ENCODE measurements at places on chromosomes 5 and 9.

GRCh38 chr9:95284162-95285080, 33.1 kb downstream of the FANCC start:
- DNase-seq, result no peak

DNA sequence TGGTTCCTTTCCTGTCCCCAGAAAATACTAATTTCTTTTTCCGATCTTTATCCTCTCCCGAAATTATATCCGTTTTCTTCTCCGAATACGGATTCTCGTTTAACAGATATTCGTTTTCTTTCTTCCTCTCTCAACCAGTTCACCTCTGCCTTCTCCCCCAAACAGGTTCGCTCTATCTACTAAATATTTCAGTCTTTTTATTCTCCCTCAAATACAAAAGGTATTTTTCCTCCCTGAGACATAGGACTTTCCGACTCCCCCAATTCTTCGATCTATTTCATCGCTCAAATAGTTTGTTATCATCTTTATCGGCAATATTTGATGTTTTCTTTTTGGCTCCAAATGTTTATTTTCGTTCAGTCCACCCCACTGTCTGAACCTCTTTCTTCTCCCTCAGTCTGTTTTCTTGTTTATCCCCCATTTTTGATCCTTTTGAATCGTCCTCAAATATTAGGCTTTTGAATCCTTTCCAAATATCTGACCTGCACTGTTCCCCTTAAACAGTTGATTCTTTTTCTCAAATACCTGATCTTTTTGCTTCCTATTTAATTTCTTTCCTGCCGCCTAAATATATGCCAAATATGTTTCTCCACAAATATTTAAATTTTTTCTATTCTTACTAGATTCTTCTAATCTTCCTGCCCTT, 4.4 kb downstream of the PITX1 start:
- no peak for DNase-seq

- DNase-seq, result no peak
These were observed 17.6 kb downstream of the RGMB start for GRCh38 chr5:98791001-98791519.

- DNase-seq, result no peak
These were observed 51.0 kb upstream of the RNU6ATAC start for GRCh38 chr9:134215420-134215698.

DNA sequence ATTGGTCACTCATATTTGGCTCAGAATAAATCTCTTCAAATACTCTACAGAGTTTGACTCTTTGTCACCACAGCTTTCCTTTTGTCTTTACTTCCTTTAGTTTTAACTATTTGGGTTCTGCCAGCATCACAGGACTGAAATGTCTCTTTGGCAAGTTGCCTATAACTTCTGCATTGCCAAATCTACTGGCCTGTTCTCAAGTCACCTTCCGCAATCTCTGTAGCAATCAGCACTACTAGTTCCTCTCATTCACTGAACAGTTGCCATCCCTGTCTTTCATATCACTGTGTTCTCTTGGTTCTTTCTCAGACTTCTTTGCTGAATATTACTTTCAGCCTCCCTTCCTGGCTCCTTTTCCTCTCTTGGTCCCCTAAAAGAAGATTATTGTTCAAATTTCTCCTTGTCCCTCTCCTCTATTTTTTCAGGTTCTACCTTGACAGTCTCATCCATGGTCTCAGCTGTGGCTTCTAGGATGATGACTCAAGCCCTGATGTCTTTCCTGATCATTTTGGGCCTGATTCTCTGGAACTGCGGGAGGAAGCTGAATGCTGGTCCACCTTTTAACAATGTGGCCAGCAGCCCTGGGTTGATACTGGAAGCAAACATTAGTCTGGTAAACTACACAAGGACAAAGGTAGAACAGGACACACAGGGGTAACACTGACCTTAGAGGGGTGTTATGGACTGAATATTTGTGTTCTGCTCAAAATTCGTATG, 44.0 kb upstream of the LIFR start:
- DNase-seq, result no peak

GRCh38 chr5:173633304-173633703, 16.9 kb upstream of the BOD1 start:
- DNase-seq, result no peak

GRCh38 chr9:110967196-110967595, 71.1 kb downstream of the LPAR1 start:
- DNase-seq, result no peak

- DNase-seq, result no peak
These were observed 133.0 kb upstream of the TUT7 start for GRCh38 chr9:86486891-86487837.

GRCh38 chr9:127178686-127179632, 56.5 kb upstream of the ANGPTL2 start:
- no peak for DNase-seq

GRCh38 chr5:113061846-113062780, 85.5 kb downstream of the DCP2 start:
- no peak for DNase-seq

DNA sequence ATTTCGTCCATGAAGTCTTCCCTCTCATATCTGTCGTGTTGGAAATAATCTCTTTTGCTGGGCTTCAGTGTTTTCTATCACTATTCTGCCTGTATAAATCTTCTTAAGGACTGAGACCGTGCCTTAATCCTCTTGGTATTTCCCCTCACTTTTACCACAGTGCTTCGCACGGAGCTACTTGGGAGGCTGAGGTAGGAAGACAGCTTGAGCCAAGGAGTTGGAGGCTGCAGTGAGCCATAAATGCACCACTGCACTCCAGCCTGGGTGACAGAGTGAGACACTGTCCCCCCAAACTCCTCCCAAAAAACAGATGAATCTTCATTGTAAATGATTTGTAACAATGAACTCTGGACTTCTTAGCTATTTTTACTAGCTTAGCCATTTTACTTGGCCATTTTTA, 57.8 kb downstream of the PHAX start:
- no peak for DNase-seq

DNA sequence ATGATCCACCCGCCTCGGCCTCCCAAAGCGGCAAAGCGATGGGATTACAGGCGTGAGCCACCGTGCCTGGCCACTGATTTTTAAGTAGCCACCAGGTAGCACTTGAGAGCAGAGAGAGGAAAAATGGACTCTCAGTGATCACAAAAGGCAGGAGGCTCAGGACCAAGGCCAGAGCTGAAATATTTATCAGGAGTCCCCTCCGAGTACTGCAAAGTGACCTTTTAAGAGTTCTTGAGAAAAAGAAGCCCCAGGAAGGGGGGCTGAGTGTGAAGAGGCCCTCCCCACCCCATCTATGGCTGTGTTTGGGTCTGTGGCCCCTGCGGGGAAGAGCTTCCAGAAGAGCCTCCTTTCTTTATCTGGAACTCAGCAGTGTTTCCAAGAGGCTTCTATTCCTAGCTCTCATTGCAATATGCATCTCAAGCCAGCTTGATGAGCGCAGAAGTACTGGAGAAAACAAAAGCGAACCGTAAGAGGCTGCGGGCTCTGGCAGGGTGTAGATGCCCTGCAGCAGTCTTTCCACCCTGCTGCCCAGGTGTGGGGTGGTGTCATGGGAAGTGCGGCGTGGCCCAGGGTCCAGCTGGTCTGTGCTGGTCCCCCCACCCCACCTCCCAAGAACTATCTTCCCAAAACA, 75.5 kb upstream of the CDK20 start:
- no peak for DNase-seq

DNA sequence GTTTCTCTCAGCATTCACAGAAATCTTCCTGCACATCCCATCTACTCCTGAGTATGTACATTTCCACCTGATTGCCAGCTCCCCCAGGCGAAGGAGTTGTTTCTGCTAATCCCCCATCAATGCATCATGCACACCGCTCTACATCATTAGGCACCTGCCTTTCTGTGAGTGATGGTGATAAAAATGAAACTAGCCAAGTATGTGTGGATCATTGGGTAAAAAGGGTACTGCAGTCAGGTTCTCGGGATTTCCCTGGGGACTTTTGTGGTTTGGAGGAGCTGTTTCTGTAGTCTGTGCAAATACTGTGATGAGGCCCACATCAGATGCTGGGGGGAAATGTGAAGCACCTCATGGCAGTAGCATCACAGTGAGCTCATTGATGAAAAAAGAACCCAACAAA, 30.4 kb downstream of the CAMK4 start:
- peak; percentile 46 for DNase-seq

GRCh38 chr5:177496070-177496726, 1.2 kb downstream of the PDLIM7 start:
- DNase-seq, result no peak

DNA sequence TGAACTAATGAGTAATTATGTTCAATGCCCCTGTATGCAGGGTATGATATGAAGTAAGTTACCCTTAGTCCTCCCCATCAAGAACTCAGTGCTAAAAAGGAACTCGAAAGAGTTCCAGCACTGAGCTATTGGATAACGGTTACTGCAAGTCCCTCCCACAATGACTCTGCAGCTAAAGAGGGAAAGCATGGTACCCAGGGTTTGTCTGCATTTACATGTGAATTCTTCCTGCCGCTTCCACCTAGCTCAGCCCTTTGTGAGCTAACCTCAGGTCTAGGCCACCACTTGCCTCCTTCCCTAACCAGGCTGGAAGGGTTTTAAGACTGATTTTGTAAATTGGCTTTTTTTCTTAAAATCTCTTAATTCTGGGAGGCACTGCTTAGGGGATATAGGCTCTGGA, 376.8 kb downstream of the EBF1 start:
- no peak for DNase-seq

DNA sequence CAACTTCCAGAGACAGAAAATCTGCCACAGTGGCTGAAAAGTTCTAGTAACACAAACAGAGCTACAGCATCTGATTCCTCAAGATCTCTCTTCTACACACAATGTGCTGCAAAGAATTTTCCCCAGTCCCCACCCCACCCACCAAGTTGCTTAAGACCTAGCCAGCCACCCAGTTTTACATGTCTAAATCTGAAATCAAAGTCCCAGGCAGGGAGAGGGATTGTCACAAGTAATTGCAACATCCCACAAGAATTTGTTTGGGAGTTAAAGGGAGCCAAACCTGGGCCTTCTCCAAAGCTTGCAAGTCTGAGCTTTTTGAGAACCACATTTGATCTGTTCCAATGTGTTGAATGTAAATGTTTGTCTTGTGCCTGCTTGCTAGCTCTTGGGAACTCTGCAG, 15.5 kb downstream of the IGIP start:
- no peak for DNase-seq

DNA sequence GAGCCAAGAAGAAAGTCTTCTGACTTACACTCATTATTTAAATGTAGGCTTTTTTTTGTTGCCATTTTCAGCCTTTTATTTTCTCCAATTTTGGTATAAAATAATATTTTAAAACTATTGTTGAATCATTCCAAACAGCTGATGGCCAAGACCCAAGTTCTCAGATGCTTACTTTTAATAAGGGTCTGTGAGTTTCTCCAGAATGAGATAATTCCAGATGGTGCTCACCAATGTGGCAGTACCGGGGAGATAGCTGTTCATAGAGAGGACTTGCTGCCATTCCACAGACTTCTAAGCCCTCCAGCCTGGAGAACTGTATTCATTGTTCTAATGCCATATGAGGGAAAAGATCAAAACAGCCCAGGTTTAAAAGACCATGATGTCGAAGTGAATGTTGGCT, 5.3 kb upstream of the C1QTNF2 start:
- DNase-seq, result no peak

DNA sequence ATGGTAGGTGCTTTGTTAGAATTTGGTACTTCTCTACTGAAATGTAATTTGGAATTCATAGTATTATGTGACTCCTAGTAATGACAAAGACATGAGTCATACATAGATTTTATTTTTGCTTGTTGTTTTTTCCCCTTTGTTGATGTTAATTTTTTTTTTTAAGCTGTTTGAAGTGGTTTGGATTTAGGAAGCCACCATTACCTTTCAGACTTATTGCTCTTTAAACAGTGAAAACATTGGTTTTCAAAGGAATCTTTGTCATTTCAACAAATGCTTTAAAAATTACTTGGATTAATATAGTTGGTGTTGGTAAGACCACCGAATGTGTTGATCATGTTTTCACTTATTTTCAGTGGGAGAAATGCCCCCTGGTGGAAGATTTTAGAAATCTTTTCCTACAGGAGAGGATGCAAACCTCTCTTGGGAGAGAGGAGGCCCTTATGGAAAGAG, 170.1 kb upstream of the PITX1 start:
- DNase-seq, result no peak

DNA sequence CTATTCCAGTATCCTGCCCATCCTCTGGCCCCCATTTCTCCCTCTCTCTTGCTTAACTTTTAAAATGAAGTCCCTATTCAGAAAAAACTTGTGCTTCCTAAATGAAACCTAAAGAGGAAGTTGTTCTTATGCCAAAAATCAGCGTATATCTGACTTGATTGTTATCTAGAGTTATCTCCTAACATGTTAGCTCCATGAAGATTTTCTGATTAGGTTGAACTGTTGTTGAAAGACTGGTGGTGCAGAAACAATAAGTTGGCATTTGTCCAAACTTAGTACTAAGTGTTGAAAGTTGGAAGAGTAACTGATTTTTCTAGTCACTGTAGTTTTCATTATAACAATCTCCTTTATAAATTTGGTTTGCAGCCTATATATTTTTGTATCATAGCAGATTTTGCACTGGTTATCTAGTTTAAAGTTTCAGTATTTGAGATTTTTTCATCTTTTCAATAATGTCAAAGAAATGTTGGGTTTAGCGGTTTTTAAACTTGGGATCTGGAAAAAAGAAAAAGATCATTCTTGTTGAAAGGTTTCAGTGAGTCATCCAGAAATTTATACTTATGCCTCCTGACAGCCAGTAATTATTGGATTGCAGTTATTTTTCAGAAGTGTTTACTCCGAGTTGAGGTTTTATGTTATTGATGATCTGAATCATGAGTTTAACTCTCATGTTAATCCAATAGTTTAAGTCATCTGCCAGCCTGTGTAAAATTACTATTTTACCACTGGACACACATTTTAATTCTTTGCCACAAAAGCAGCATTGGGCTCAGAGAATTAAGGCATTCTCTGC, 60.6 kb downstream of the PAM start:
- no peak for DNase-seq
